ENCODE measurements at places on chromosomes 7 and 10.

GRCh38 chr7:71679480-71679879 is 547.5 kb downstream of the GALNT17 start:
- DNase-seq = no peak

DNA sequence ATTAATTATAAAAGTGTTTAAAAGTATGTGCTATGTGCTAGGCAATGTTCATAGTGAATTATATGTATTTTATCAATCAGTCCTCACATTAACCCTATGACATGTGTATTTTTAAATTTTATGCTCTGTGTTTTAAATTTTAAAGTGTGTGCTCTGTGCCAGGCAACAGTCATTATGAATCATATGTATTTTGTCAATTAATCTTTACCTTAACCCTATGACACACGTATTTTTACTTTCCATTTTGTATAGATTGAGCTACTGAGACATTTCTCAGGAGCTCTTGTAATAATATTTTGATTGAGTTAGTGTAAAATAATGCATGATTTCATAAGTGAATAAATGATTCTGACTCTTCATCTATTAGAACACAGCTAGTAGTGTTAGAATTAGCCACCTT is 117.8 kb downstream of the THSD7A start:
- DNase-seq = no peak

DNA sequence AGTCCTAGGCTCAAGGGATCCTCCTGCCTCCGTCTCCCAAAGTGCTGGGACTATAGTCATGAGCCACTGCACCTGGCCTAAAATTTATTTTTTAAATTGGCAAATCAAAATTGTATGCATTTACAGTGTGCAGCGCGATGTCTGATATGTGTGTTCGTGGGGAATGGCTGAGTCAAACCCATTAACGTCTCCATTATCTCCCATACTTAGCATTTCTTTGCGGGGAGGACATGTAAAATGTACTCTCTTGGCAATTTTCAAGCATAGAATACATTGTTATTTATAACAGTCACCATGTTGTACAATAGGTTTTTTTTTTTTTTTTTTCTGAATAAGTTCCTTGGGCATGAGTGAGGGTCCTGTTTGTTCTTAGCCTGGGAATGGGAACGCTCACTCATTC is 3.8 kb downstream of the TMEM184A start:
- no peak for DNase-seq

- no peak for DNase-seq
Measured at GRCh38 chr7:95425694-95426093, 9.1 kb downstream of the PON2 start.

DNA sequence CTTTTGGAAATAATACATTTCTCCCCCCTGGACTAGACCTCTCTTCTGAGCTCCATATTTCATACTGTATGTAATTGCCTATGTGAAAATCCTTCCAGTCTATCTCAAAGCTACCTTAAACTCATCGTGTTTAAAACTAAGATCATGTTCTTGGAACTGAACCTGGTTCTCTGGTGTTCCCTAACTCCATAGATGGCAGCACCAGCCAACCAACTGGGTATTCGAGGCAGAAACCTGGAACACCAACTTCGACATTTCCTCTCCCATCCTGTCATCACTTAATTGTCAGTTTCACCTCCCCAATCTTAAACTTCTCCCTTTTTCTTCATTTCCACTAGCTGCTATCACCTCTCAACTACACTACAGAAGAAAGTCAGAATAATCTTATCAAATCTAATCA is 87.0 kb downstream of the ANKIB1 start:
- no peak for DNase-seq

GRCh38 chr7:132183781-132184380 is 392.4 kb downstream of the PLXNA4 start:
- no peak for DNase-seq

DNA sequence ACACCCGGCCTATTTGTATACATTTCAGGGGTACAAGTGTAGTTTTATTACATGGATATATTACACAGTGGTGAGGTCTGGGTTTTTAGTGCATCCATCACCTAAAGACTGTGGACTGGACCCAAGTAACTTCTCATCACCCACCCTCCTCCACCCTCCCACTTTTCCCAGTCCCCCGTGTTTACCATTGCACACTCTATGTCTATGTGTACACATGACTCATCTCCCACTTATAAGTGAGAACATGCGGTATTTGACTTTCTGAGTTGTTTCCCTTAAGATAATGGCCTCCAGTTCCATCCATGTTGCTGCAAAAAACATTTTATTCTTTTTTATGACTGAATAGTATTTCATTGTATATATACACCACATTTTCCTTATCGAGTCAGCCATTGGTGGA is 98.9 kb upstream of the WAC start:
- DNase-seq = no peak

DNA sequence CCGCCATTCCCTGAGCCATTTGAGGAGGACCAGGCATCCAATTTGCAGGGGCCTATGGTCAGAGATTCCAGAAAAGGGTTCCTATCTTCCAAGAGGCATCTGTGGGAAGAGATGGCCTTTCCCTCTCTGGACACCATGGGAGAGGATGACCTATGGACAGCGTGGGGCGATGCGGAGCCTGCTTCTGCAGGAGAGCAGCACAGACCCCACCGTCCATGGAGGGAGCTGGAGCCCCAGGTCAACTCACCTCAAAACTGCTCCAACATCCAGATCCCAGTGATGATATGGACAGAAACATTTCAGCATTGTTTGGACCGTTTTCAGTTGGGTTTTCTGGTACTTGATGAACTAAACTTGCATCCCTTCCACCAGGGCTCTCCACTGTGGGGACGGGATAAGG is 34.0 kb upstream of the FOXK1 start:
- no peak for DNase-seq

GRCh38 chr7:125636320-125636962 is 706.8 kb upstream of the POT1 start:
- DNase-seq = no peak

DNA sequence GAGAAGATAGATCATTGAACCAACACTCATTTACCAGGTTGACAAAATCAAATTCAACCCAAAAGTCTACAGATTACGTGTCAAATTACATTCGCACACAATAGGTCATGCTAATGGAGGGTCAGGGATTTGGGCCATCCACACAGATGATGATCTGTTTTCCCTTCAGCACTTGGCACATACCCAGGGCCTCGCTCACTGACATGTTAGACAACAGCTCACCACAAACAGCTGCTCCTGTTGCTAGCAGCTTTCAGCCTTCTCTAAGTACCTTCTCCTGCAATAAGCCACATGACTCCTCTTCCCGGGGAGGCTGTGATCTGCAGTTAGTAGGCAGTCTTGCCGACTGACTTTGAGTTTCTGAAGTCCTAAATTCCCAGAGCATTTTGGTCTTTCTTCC is 18.4 kb downstream of the NKX2-3 start:
- DNase-seq = peak; percentile 65

GRCh38 chr10:79487296-79488194 is 24.8 kb upstream of the EIF5AL1 start:
- DNase-seq = peak; percentile 63

GRCh38 chr7:75687246-75688088 is 51.3 kb downstream of the HIP1 start:
- no peak for DNase-seq

DNA sequence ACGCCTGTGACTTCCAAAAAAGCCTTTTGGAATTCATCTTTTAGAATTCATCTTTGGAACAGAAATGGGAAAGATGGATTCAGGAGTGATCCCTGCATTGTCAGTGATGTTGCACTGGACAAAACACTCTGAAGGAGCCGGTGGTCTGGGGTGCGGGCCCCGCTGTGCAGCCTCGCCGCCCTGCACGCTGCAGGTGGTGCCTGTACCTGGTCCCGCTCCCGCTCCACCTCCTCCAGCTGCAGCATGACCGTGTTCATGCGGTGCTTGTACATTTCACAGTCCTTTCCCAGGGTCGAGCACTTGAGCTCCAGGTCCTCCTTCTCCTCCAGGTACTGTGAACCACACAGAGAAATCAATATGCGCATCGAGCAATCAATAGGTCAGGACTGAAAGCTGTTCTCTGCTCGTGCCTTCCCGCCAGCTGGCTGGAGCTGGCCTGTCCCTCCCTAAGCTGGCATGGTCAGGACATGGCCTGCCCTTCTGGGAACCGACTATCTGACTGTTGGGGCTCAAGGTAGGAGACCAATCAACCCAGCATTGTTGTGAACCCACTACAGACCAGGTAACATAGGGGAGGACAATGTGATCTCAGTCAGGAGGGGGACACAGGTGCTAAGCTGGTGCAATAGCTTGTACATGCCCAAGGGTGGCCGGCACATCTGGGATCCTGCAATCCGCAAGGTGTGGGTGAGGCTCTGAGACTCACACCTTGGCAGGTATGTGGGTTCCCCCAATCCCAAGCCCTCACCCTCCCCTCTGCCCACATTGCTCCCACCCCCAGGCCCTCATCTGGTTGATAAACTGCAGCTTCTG is 93.8 kb upstream of the GNA12 start:
- no peak for DNase-seq

- no peak for DNase-seq
Measured at GRCh38 chr10:47237316-47238260, 62.4 kb upstream of the GDF10 start.

All from common myeloid progenitor, CD34-positive (primary cell).